ENCODE measurements at places on chromosomes 7 and 10.

DNA sequence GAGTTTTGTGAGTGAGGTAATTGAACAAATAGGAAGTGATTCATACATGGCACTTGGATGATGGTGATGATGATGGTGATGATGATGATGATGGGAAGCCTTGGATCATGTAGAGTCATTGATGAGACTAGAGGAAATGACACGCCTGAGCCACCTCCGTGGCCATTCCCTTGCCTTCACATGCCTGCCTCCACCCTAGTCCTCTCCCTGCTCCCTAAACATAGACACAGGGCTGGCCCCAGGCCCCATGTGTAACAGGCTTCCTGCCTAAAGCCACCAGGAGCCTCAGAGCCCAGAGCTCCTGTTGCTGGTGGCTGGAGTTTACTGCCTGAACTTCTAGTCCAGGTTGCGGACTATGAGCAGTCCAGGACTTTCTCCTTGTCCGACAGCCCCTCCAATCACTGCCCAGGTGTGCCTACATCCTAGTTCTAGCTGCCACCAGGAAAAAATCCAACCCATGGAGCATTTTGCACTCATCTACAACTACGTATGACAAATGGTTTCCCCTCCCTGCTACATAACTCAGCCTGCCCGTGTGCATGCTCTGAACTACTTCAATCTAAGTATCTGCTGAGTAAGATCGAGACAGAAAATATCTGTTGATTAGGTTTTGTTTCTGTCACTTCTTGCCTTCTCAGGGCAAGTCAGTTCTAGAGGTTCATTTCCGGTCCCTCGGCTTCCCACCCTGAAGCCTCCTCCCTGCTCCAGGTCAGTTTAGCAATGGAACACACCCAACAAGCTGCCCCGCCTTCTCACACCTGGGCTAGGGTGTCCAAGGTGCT lies 35.5 kb upstream of the KDM7A start:
- DNase-seq: no peak

DNA sequence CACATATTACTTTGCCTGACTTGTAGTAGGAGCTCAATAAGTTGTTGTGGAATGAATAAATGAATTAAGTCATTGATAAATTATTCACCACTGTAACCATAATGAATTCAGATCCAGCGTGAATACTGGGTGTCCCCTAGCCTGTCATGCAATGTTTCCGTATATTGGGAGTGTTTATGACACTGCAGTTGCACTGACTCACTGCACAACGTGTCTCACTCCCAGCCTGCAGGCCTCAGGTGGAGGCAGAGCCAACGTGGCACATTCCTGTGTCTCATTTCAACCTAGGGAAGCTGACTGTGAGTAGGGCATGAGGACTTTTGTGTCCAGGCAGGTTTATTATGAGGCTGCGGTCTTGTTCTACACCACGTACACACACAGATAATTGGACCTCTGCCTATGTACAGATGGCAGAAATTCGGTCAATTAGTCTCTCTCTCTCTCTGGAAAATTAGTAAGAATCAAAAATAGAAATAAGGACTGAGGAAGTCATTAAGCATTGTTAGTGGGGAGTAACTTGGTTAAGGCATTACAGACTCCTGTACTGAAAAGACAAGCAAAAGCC lies 299.1 kb upstream of the IGFBP3 start:
- peak; percentile 65 for DNase-seq

DNA sequence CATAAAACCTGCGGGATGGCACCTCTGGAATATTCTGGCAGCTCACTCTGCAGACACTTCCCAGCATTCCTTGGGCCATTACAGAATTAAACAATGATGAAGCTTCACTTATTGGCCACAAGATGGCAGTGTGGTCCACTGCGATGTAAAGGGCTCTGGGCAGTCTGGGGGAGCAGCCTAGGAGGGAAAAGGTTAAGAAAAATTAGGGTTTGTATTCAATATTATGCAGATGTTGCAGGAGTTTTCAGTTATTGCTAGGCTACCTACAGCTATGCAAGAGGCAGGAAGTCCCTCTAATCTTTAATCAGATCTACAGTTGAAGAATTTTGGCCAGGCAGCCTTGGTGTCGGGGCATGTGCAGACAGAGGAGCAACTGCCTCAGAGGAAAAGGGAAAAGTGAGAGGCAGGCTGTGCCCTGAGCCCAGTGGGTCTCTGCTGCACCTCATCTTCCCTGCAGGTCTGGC lies 233.2 kb upstream of the PRSS1 start:
- peak; percentile 30 for DNase-seq

GRCh38 chr10:133080683-133081040 lies 7.1 kb upstream of the ADGRA1 start:
- DNase-seq: no peak

GRCh38 chr7:132443761-132444520 lies 132.3 kb downstream of the PLXNA4 start:
- no peak for DNase-seq

- peak; percentile 68 for DNase-seq
These were observed 56.7 kb downstream of the JCAD start for GRCh38 chr10:30002426-30003266.

DNA sequence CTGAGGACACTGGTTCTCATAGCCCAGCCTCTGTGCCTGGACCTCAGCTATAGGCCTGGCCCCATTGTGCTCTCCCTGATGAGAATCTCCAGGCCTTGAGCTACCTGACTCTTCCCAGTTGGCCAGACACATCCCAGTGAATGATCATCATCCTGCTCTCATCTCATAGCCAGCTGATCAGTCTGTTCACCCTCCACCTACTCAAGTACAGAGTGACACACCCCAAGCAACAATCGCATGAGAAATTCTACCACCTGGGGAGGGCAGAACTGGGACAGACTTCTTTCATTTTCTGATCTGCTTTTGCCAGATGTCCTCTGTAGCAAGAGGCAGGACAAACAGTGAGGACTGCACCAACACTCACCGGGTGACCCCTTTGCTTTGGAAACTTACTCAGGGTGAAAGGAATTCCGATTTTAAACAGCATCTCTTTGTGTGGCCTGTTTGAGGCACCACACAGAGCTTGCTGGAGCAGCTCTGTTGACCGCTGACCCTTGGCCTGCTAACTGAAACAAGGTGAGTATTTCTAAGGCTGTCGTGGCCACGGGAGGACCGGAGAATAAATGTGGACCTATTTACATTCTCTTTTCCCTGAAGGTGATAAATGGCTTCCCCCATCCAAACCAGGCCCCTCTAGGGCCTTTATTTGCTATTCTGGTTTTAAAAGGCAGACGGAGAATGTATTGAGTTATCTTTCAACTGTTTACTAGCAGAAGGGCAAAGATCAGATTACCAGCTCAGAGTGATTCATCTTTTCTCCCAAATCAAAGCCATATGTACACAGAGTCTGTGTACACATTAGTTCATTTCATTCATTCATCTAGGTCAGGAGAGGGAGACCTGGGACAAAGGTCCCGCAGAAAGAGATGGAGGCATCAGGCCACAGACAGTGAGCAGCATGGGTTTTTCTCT lies 181.4 kb upstream of the TNS3 start:
- peak; percentile 85 for DNase-seq

- DNase-seq: no peak
These were observed at the start of gene SLC26A5 for GRCh38 chr7:103446049-103446520. SLC26A5 (minus strand) TSS chr7:103446207; CDS start chr7:103421514, 24,693 bp downstream.

DNA sequence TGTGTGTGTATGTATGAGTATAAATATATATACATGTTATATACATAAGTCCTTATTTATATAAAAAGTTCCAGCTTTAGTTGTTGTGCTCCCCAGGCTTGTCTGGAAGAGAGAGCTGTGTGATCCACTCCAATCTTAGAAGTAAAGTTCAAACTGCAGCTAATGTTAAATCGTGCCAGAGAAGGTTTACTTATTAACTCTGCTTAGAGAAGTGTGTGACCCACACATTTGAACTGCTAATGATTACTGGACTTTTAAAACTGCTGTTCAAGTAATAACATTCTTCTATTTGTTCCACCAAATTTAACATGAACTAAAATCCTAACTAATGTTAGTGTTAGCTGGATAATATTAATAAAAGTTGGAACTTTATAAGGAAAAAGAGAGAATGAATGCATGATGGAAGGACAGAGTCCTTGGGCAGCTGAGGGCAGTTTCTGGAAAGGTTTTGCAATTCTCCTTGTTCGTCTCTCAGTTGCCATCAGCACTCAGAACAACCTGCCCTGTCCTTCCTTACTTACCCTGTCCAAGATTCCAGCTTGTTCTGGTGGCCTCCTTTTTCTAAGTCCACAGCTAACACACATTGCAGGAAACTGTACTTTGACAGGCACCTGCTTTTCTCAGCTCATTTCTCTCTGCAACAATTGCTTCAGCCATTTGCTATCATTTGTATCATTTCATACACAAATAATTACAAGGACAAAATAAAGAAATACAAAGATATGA lies 162.6 kb downstream of the FAM107B start:
- no peak for DNase-seq

DNA sequence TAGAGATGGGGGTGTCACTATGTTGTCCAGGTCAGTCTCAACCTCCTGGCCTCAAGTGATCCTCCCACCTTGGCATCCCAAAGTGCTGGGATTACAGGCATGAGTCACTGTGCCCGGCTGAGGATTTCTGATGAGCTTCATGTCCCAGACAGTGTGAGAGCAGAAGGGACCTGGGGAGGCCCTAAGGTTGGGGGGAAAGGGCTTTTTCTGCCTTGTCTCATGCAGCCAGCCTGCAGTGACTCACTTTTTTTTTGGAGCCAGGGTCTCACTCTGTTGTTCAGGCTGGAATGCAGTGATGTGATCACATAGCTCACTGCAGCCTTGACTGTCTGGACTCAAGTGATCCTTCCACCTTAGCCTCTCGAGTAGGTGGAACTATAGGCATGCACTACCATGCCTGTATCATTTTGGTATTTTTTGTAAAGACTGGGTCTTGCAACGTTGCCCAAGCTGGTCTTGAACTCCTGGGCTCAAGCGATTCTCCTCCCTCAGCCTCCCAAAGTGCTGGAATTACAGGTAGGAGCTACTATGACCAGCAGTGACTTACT lies 14.6 kb downstream of the COL26A1 start:
- DNase-seq: no peak

GRCh38 chr10:92010047-92010735 lies 86.6 kb downstream of the BTAF1 start:
- DNase-seq: no peak

GRCh38 chr10:132697578-132698200 lies 88.3 kb downstream of the NKX6-2 start:
- no peak for DNase-seq

GRCh38 chr7:70353330-70353945 lies 755.2 kb downstream of the AUTS2 start:
- no peak for DNase-seq

DNA sequence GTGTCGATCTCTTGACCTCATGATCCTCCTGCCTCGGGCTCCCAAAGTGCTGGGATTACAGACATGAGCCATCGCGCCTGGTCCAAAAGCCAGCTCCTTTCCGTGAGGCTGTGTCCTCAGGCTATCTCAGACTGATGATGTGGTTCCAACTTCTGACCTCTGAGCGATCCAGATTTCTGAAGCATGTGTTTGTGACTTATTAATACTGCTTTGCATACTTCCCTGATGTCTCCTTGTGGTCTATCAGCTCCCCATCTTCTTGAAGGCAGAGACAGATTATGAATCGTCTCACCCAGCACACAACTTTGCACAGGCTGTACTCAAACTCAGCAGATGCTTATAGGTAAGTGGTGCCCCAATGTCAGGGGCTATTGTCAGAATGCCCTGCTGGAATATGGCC lies 2.0 kb upstream of the PLPP4 start:
- DNase-seq: no peak

GRCh38 chr7:98831641-98832221 lies 38.1 kb downstream of the TMEM130 start:
- DNase-seq: no peak

- no peak for DNase-seq
These were observed 357.0 kb downstream of the FRMD4A start for GRCh38 chr10:13973742-13974141.

DNA sequence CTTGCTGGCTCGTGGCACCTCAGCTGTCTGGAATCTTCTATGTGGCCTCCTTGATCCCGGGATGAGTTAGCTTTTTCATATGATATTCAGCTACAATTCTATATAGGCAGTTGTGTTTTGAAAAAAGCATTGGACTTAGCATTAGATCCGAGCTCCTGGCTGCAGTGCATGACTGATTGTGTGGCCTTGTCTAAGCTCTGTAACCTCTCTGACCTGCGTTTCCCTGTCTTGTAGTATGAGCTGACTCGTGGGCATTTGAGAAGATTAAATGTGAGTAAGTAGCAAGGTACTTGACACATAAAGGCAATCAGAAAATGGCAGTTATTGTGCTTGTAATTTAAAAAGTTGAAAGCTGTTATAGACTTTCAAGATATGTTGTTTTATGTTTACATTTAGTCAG lies 85.9 kb downstream of the CCNY start:
- DNase-seq: no peak

DNA sequence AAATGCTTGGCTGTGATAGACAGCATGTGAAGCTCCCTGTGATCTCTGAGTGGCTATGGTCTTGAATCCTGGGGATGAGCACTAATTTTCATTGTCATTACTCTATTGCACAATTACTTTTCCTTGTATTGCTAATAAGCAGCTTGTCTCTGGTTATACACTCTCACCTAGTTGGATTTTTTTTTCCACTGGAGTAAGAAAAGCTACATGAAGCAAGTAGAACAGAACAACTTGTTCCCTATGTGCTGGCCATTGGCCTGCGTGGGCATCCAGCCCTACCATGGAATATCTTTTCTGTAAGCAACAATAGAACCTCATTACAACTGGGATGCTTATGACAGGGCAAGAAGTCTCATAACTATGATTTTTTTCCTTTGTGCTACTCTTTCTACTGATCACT lies 807.4 kb downstream of the TNS3 start:
- DNase-seq: no peak

GRCh38 chr7:78015574-78016260 lies 217.1 kb downstream of the PHTF2 start:
- no peak for DNase-seq

GRCh38 chr10:108894402-108895301 lies 1028.7 kb downstream of the XPNPEP1 start:
- no peak for DNase-seq

GRCh38 chr10:79468841-79469585 lies 23.6 kb upstream of the ZCCHC24 start:
- DNase-seq: no peak

DNA sequence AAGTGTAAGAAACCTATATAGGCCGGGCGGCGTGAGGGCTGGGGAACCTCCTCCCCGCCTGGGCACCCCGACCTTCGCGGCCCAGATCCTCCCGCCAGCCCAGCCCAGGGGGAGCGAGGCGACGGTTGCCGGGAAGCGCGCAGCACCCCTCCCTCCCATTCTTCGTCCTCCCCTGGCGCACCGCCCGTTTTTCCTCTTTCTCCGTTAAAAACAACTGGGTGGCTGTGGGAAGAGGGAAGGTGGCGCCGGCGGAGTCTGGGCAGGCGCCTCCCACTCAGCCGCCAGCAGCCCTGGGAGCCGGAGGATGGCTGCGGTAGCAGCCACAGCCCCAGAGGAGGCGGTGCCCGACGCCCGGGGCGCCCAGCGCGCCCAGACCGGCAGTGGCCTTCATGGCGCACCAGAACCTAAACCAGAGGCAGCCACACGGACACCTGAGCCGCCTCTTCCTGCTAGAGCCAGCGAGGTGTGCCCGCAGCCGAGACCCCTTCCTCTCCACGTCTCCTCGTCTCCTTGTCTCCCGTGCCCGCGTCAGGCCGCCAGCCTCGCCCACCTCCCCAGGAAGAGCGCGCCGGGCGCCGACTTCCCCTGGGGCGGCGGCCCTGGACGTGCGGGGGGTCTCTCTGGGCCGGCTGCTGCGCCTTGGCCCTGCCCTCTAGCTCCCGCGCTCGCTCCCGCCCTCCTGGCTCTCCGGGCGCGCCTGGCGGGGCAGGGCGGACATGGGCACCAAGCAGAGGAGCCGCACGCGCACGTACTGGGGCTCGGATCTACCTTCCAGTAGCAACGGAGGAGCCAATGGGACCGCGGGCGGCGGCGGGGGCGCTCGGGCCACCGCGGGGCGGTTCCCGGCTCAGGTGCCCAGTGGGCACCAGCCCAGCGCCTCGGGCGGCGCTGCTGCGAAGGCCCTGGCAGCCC lies 32.8 kb upstream of the SFTPD start:
- peak; percentile 84 for DNase-seq

Measured in H54 (cell line).